ENCODE measurements at places on chromosomes 11 and 22.
A peak's percentile ranks its signal among the peaks of the same experiment; 100 is the strongest.

GRCh38 chr11:132839236-132839945 is 692.9 kb downstream of the OPCML start:
- DNase-seq = no peak

DNA sequence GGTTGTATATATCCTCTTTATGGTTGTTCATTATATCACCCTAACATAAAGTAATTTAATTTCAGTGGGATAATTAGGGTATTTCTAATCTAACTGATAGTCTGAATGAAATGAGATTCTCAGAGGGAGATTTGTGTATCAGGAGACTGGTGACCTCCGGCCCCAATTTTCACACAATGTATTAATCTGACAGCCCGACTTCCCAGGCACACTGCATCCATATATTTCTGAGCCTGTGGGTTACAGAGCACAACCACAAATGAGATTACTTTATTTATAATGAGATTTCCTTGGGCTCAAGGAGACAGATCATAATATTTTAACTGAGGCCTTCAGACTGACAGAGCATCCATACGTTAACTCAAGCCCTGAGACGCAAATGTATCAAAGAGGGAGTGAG is 125.9 kb downstream of the RCN1 start:
- DNase-seq = no peak

- DNase-seq = no peak
Measured at GRCh38 chr11:85628771-85629341, 463 bp downstream of the TMEM126B start.

DNA sequence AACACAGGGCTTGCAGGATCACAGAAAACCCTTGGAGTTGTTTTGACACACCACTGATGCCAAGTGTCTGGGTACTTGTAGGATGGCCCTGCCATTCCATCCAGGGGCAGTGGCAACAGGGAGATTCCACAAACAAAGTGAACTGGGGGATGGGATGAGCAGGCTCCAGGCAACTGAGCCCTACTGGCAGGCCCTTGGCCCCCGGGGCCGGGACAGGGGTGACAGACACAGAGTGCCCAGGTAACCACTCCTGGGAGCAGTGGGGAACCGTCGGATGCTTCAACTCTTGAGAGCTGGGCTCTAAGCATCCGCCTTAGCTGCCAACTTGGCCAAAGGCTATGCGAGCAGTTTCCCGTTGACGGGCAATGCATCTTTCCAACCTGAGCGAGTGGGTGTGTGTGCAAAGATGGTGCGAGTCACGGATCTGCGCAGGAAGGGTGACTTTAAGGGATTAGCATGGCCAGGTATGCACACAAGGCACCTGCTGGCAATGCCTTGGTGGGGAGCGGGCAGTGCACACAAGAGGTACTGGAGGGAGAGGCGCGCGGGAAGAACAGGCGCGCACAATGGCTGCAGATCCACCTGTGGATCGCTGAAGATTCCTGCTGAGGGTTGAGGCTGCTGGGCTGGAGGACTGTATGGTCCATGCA is 83.1 kb upstream of the PRODH start:
- no peak for DNase-seq

- no peak for DNase-seq
Measured at GRCh38 chr11:73187854-73188253, 30.2 kb upstream of the P2RY2 start.

DNA sequence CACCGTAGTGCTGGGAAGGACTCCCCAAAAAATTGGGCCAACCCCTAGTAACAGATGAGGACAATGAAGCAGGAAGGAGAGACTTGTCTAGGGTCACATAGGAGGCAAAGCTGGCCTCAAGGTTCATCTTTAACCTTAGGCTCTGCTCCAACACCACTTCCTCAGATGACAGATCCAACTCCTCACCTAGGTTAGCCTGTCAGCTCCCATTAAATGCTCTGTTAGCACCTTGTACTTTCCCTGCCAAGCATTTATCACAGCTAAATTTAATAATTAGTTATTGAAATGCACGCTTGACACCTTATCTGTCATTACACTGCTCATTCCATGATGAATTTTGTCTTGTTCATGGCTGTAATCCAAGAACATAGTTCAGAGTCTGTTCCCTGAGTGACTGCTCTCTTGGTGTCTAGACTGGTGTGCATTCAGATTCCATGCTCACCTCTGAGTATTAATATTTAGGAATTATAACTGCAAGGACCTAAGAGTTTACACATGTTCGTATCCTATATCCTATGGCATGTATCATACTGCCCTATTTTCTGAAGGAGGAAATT is 18.6 kb downstream of the MAP6 start:
- no peak for DNase-seq

GRCh38 chr11:13277768-13278608 is at the start of gene BMAL1:
Gene BMAL1, plus strand, starts transcription at chr11:13277790. Its CDS starts 76,519 bp downstream, at chr11:13354309.
- no peak for DNase-seq

- no peak for DNase-seq
Measured at GRCh38 chr11:122888162-122888561, 5.6 kb downstream of the JHY start.

DNA sequence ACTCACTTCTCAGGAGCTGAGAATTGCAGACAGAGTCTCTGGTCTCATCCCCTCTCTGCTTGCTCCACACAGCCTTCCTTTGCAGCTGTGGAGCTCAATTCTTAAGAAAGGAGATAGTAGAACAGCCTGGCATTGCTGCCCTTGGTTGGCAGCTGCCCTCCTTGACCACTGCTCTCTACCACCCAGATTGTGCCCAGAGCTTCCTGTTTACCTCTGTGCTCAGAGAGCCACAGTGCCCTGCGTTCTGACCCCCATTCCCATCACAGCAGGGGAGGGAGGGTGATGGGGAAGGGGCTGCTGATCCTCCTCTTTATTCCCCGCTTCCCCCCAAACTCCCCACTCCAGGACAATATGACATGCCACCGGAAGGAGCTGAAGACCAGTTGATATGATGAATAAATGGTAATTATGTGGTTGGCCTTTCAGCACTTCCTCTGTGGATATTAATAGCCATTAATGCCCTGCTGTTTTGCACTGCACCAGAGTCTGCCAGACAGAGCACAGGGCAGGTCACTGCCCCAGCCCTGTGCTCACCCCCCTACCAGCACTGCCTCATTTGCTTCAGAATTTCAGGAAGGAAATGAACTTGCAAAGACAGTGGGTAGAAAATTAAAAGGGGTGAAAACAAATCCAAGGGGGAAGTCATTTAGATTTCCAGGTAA is 426.8 kb upstream of the CADM1 start:
- DNase-seq = no peak

- no peak for DNase-seq
Measured at GRCh38 chr11:35593143-35593542, 25.1 kb upstream of the FJX1 start.

DNA sequence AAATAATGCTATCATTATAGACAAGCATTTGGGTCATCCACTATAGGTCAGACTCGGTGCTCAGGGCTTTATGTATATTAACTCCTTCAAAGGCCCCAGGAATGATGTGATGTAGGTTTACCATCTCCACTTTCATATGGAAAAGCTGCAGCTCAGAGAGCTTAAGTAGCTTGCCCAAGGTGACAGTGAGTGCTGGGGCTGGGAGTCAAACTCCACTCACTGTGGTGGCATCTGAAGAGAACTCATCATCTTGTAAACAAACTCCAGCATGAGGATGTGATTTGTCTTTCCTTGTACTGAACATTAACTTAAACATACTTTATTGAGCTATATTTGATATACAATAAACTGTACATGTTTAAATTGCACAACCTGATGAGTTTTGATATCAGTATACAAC is 25.4 kb downstream of the TENM4 start:
- DNase-seq = no peak

DNA sequence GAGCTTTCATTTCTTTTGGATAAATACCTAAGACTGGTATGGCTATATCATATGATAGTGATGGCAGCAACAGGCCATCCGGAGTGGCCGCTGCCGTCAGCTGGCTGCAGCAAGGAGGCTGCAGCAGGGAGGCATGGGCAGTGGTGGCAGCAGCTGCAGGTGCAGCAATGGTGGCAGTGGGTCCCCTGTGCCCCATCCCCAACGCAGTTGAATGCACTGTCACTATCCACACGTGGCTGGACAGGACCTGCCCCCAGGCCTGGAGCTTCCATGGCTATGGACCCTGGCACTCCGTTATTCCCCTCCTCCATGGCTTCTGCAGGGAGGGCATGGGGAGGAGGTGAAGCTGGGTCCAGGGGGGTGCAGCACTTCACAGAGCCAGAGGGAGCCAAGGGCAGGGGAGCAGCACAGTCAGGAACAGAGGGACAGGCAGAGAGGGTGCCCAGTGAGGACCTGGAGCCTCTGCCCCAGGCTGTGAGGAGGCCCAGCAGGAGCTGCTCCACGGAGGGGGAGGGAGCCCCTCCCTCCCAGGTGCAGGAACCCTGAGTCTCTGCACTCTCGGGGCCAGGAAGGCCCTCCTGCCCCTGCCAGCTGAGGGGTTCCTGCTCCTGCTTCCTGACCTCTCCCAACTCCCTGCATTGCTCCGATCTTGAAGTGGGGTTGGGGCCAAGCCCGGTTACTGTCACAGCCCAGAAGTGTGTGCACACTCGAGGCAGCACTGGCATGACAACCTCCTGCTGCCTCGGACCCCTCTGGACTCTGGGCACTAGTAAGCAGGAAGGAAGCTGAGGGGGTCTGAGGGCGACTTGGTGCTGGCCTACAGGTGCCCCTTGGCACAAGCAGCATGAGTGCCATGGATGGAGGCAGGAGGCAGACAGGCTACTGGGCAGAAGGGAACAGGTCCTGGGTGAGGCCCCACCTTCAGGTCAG is 466.3 kb downstream of the GUCY1A2 start:
- no peak for DNase-seq

- no peak for DNase-seq
Measured at GRCh38 chr11:79758325-79758724, 317.5 kb upstream of the TENM4 start.

GRCh38 chr11:11140510-11140909 is 212.5 kb downstream of the CSNK2A3 start:
- DNase-seq = no peak

GRCh38 chr11:64250415-64251015 is 815 bp upstream of the PLCB3 start:
- DNase-seq = peak; percentile 6

- DNase-seq = no peak
Measured at GRCh38 chr11:46348566-46349401, 1.5 kb downstream of the DGKZ start.

- DNase-seq = no peak
Measured at GRCh38 chr11:133399855-133400625, 132.3 kb downstream of the OPCML start.

DNA sequence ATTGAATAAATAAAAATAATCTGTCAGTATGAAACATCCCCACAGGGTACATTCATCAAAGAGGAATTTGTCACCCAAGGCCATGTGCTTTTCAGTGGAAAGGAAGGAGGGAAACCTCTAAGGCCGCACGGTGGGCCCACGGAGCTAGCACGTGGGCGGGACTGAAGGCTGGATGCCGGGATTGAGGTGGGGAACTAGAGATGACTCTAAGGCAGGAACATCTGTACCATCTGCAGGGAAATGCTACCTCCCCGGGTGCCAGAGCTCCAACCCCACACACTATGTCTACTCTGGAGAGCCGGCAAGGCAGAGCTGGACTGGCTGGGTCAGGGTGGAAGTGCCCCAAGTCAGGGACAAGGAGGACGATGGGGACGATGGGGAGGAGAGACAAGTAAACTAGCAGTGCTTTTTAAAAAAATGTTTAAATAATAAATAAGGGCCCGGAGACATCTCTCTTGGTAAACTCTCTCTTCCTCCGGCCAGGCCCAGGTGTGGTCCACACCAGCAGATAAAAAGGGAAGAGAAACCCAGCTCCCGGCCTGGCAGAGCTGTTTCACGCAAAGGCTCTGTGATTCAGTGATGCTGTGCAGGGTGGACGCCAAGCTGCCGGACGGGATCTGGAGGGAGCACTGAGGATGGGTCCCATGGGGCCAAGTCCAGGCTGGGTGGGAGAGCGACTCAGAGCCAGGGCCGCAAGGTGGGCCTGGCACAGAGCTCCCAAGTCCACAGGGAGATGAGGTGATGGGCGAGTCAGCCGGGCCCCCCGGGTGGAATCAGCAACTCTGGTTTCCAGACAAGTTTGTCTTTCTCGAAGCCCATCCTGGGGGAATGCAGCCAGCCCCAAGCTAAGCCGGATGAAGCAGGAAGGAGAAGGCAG is 5.8 kb downstream of the LIF start:
- DNase-seq = no peak

- no peak for DNase-seq
Measured at GRCh38 chr11:129319751-129320150, 55.9 kb upstream of the BARX2 start.

DNA sequence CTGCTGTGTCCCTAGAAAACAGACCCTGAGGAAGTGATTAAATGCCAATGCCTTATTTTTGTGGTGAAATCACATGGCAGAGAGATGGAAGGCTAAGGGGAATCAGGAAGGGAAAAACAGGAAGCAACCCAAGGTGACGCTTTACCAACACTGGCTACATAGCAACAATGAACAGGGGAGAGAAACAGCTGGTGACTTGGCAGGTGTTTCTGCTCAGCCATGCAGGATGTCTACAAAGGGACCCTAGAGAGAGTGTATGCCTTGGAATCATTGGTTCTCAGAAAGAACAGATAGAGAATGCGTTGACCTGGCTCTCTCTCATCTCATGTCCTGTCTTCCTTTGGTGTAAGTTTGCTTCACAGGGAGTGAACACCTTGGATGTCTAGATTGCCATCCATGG is 911.9 kb downstream of the OPCML start:
- no peak for DNase-seq

DNA sequence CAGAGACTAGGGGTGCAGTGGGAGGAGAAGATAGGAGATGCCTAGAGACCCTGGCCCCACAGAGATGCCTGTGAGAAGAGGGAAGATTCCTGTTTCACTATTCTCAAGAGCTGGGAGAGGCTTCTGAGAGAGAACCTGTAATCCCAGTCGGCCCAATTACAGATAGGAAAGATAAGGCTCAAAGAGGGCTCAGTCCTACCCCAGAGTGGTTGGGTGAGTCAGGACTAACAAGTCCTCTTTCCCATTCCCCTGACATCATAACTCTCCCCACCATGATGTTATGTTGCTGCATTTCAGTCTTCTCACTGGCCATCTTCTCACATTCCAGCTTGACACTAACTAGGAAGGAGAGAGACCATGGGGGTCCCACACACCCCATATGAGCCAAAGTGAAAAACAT is 17.9 kb downstream of the ARHGEF12 start:
- DNase-seq = no peak

GRCh38 chr11:44036811-44037657 is 10.7 kb upstream of the ACCSL start:
- peak; percentile 9 for DNase-seq

DNA sequence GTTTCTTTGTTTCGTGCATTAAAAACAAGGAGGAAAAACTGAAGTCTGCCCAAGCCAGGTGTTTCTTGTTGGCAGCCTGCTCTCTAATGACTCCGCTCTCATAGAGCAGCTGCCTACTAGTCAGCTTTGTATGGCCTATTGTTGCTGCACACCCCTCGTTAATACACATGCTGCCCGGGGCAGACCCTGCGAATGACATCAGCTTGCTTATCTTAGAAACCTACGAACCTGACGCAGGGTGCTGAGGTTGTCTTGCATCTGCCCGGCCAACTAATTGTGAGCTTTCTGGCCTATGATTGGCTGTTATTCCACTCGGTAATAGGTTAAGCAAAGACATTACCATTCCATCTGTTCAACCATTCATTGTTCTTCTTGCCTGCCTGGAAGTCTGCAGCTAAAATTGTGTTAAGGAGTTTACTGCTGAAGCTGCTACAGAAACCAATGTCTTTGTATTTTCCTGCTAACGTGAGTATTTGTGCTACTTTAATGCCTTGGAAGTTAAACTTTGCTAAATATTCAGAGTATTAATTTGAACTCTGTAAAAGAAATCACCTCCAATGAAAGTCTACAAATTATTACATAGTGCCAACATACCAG is 37.5 kb downstream of the ZC3H12C start:
- peak; percentile 97 for DNase-seq
